ENCODE measurements at places on chromosomes 4 and X.

DNA sequence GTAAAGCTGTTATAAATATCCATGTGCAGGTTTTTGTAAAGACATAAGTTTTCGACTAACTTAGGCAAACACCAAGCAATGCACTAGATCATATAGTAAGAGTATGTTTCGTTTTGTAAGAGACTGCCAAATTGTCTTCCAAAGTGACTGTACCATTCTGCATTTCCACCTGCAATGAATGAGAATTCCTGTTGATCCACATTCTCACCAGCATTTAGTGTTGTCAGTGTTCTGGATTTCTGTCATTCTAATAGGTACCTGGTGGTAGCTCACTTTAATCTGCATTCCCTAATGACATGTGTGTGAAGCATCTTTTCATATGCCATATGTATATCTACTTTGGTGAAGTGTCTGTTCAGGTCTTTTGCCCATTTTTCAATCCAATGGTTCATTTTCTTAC is 57.8 kb downstream of the SH3RF1 start:
- DNase-seq = no peak

- no peak for DNase-seq
Observed at GRCh38 chr4:27921231-27921630, 1060.6 kb downstream of the STIM2 start.

DNA sequence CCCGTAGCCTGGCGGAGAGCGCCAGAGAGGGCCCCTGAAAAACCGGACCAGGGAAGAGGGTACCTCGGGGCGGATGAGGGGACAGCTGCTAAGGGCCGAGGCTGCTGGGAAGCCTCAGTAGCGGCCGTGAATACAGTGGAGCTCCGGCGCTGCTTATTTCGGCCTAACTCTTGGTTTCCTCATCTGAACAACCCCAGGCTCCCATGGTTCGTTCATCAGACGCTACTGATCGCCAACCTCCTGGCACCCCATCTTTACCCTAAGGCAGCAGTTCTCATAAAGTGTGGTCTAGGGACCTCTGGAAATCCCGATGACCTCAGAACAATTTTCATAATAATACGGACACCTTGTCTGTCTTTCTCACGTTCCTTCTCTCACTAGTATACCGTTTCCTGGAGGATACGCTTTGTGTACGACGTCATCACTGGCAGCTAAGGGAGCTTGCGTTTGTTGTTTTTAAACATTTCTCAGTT is 645 bp upstream of the RAB28 start:
- no peak for DNase-seq

- DNase-seq = no peak
Observed at GRCh38 chr4:7771541-7772507, 167.8 kb downstream of the AFAP1 start.

GRCh38 chrX:44039556-44039955 is 66.4 kb upstream of the NDP start:
- no peak for DNase-seq

DNA sequence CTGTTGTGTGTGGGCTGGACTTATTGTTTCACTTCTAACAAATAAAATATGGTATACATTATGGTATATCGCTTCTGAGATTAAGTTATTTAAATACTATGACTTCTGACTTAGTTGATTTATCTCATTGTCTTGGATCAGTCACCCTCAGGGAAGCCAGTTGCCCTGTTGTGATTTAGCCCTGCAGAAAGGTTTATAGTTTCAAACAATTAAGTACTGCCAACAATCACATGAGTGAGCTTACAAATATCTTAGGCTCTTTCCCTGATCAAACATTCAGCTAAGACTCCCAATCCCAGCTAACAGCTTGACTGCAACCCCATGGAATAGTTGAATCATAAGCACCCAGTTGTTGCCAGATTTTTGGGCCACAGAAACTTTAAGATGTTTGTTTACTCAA is 85.4 kb downstream of the MAGEC1 start:
- DNase-seq = no peak

- DNase-seq = no peak
Observed at GRCh38 chr4:149630064-149630463, 185.6 kb downstream of the IQCM start.

DNA sequence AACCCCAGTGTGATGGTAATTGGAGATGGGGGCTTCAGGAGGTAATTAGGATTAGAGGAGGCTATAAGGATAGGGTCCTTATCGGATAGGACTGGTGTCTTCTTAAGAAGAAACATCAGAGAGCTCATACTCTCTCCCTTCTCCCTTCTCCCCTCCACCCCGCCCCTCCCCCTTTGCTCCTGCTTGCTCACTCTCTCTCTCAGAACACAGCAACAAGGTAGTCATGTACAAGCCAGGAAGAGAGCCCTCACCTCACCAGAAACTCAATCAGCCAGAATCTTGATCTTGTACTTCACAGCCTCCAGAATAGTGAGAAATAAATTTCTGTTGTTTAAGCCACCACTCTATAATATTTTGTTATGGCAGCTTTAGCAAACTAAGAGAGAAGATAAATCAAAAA is 4.5 kb downstream of the DDX60L start:
- DNase-seq = no peak

DNA sequence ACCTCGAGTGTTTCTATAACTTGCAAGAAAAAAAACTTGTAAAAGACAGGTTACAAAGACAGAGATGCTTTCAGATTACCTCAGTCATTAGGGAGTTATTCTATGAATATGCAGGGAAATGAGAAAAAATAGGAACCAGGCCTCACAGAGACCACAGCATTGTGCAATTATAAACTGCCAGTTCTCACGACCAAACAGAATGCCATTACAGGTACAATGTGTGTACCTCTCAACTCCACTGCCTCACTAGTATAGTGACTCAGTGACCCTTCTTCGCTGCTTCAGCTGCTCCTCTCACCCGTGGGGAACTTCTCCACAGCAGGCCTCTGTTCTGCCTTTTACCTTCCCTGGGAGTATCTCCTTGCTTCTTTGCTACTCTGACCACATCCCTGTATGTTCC is 2.3 kb upstream of the HTATSF1 start:
- no peak for DNase-seq

DNA sequence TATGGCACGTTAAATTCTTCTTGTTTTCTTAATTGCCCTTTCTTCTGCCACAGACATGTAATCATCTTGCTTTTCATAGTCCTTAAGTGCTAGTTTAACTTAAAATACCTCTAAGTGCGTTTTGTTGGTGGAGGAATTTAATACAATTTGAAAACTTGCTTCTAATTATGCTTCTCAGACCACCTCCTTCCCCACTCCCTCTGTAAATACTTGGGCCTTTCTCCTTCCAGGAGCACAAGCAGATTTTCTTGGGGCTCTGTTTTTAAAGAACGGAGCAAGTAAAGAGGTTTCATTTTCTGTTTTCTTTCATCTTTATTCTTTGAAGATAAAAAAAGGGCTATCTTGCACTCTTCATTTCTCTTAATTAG is 559 bp upstream of the PCDH18 start:
- DNase-seq = no peak
